ENCODE measurements at places on chromosomes 13 and 19. TPM values are rescaled to one million over a fixed set of nuclear protein-coding genes. Genes with fewer than 3 reads are reported as not detected.

GRCh38 chr13:113002206-113002912, 33.3 kb downstream of the MCF2L start:
- no peak for DNase-seq
- H3K4me1 ChIP-seq = peaks cover 7% of the 10 kb centered on the region
- H3K27ac ChIP-seq = no peak overlapping the region
- H3K4me3 ChIP-seq = peak overlapping the region; percentile 59
- no peaks in the 10 kb centered on the region for H3K27me3 ChIP-seq
- no peaks in the 10 kb centered on the region for H3K36me3 ChIP-seq

ZNF98 gene
- 1.7 TPM for polyA plus RNA-seq

DNA sequence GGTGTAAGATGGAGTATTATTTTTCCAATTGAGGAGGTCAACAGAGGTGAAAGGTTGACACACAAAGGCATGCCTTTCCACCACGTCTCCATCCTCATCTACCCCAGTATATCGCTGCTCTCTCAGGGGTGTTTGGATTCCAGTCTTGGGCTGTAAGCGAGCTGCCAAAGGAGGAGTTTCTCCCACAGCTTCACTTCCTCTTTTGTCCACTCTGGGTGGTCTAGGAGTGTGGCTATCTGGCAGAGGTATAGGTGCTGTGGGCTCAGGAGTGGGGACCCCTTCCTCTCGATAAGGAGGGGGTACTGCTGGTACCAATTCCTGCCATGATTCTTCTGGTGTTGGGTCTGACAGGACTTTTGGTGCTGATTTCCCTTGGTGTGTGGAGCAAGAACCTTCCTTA, 39.4 kb downstream of the ZNF846 start:
- no peaks in the 10 kb centered on the region for H3K4me1 ChIP-seq
- H3K27me3 ChIP-seq = no peaks in the 10 kb centered on the region
- H3K27ac ChIP-seq = no peak overlapping the region
- H3K36me3 ChIP-seq = no peaks in the 10 kb centered on the region
- H3K4me3 ChIP-seq = no peak overlapping the region

GRCh38 chr13:67200183-67200582, 30.0 kb downstream of the PCDH9 start:
- H3K27ac ChIP-seq = no peak overlapping the region
- H3K4me3 ChIP-seq = no peak overlapping the region
- no peaks in the 10 kb centered on the region for H3K36me3 ChIP-seq
- H3K27me3 ChIP-seq = no peaks in the 10 kb centered on the region
- no peaks in the 10 kb centered on the region for H3K4me1 ChIP-seq

DNA sequence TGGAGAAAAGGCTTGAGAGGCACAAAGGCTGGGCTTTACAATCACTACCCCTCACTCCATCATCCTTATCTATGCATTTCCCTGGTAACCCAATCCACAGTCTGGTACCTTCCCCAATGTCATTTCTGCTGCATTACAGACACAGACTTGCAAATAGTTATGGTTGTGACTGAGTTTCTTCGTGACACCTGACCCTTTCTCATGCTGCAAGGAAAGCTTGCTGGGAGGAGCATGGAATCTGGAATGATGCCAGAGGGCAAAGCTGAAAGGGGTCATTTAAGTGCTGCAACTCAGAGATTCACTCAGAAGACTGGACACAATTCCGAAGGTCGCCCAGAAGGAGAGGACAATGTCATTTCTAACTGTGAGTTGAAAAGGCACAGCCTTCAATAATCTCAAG, at the start of gene LGALS16:
TSS of gene LGALS16 (plus strand) at position 301 of the 400 bp plus-strand sequence. CDS start at position 350, 49 bp downstream.
- no peaks in the 10 kb centered on the region for H3K36me3 ChIP-seq
- no peaks in the 10 kb centered on the region for H3K4me1 ChIP-seq
- no peak within 1 kb of the TSS for H3K27ac ChIP-seq
- no peaks in the 10 kb centered on the region for H3K27me3 ChIP-seq
- DNase-seq = no peak

SLC15A1 gene
- polyA plus RNA-seq = 9.7 TPM

DNA sequence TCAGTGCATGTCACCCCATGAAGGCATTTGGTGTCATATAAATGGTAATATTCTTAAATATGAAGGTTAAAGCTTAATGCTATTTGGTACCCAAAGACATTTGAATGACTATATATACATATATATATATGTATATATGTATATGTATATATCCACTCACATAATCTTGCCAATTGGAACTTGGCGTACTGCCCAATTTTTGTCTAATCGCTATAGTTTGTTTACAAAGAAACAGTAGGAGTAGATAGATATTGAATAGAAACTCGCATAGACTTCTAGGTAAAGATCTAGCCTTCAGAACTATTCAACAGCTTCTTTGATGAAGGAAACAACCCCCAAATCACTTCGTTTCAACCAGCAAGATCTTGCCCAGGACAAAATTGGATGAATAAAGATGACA, 24.1 kb downstream of the KLF5 start:
- no peaks in the 10 kb centered on the region for H3K4me1 ChIP-seq
- no peaks in the 10 kb centered on the region for H3K27me3 ChIP-seq
- no peak for DNase-seq

DNA sequence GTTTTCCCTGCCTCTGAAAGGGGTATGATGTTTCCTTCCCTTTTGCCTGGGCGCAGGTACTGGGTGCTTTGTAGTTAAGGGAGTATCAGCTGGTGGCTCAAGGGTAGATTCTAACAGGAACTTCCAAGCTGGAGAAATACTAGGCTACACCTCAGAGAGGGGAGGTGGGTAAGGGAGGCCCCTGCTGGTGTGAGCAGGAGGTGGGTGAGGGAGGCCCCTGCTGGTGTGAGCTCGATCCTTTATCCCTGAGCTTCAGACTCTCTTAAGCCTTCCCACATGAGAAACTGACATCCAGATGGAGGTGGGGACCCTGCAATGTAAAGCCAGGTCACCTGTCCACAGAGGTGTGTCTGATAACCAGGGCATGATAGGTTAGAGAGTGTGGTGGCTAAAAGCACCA, 32.1 kb downstream of the CYP2B6 start:
- no peaks in the 10 kb centered on the region for H3K27me3 ChIP-seq
- no peaks in the 10 kb centered on the region for H3K4me1 ChIP-seq
- no peak for DNase-seq
- H3K36me3 ChIP-seq = no peaks in the 10 kb centered on the region
- H3K4me3 ChIP-seq = no peak overlapping the region
- H3K27ac ChIP-seq = no peak overlapping the region

ZSCAN4 gene
- polyA plus RNA-seq = 0.05 TPM

DNA sequence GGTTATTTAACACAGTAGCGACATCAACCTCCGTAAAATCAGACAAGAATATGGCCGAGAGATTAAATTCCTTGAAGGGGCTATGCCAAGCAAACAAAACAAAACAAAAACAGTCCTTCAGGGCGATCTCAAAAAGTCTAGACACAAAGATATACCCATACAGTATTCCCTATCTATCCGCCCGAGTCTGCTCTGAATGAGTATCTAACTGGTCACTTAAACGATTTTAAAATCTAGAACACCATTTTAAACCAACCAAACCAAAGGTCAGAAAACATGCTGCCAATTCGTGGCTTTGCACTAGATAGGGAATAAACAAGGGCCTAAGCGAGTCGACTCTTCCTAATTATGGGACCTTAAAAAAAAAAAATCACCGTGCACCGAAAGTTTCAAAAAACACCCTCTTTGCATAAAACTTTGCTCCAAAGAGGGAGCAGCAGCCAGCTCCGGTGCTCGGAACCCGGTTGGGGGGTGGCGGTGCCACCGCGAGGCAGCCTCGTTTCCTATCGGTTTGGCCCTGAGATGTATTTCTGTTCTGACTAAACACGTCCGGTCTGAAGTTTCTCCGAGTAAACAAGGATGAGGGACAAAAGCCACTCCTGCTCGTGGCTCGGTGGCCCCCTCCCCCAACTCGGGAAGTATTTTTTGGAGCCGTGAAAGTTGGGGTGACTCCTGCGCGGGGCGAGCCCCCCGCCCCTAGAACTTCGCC, 1.8 kb downstream of the HMGB1 start:
- H3K4me1 ChIP-seq = peaks cover 20% of the 10 kb centered on the region
- peaks cover 18% of the 10 kb centered on the region for H3K36me3 ChIP-seq
- peak overlapping the region; percentile 28 for H3K4me3 ChIP-seq
- H3K27ac ChIP-seq = peak overlapping the region; percentile 94
- H3K27me3 ChIP-seq = no peaks in the 10 kb centered on the region
- DNase-seq = peak; percentile 73

GRCh38 chr13:46343279-46343994, 43.6 kb downstream of the RUBCNL start:
- no peaks in the 10 kb centered on the region for H3K27me3 ChIP-seq
- peaks cover 12% of the 10 kb centered on the region for H3K4me1 ChIP-seq
- DNase-seq = no peak
- no peak overlapping the region for H3K4me3 ChIP-seq

DNA sequence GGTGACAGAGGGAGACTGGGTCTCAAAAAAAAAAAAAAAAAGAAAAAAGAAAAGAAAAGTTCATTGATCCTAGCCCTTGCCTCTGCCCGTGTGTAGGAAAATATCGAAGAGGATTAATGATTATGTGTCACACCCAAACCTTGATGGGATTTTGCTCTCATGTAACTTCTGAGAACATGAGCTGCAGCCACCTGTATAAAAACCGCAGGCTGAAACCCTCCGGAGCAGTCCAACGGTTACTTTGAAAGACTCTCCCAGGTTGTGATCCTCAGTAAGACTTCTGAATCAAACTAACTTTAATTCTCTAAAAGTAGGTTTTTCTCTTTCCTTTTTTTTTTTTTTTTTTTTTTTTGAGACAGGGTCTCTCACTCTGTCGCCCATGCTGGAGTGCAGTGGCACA, 4.3 kb upstream of the PSMC4 start:
- no peaks in the 10 kb centered on the region for H3K4me1 ChIP-seq
- DNase-seq = no peak
- H3K27ac ChIP-seq = no peak overlapping the region

GARIN5B gene
- not detected for polyA plus RNA-seq

DNA sequence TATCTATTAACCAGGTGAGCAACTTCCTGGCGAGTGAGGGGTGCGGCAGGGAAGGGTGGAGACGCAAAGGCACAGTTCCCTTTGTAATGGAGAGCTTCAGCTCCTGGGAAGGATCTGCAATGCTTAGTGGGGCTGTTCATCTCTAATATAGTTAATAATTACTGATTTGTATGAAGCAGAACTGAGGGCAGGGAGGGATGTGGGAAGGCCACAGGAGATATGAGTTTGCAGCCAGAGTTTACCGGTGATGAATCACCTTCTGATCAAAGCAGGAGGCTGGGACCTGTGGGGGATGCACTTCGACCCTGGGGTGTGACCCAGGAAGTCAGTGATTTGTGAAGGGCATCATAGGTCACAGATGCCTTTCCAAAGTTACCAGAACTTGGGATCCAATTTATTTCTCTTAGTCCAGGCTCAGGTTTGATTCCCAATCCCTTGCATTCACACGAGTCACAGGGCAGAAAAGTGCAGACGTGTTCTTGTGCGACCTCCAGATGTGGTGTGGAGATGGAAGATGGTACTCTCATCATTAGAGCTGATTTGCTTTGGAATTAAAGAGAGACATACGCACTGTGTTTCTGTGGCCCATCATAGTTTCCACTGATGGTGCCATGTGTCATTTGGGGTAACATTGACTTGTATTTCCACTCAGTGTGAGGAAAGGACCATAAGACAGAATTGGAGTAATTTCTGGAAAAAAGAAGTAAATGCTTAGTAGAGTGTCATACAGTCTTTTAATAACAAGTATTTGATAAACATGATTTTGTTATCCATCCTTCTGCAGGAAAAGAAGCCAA, 55.0 kb downstream of the LRCH1 start:
- H3K36me3 ChIP-seq = no peaks in the 10 kb centered on the region
- no peak for DNase-seq
- H3K4me1 ChIP-seq = peaks cover 9% of the 10 kb centered on the region
- no peak overlapping the region for H3K4me3 ChIP-seq

TSSK6 gene
- 1.5 TPM for polyA plus RNA-seq

DNA sequence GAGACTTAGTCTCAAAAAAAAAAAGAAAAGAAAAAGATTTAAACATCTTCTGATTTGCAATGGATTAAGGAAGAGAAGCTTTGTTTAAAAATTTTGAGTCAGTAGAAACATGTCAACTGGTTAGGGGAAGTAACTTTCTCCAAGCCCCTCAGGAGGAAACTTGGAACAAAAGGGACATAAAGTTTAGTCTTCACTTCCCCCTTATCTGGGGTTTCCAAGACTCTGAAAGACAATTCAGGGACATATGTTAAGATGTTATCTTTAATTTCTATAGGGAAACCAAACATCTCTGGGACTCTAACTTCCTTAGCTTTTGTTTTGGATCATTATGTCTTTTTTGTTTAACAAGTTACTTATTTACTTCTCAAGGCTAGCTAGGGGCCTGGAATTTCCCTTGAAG, 20.1 kb upstream of the MRI1 start:
- no peaks in the 10 kb centered on the region for H3K36me3 ChIP-seq
- H3K27ac ChIP-seq = peak overlapping the region; percentile 30
- H3K4me1 ChIP-seq = peaks cover 5% of the 10 kb centered on the region
- no peak overlapping the region for H3K4me3 ChIP-seq
- no peaks in the 10 kb centered on the region for H3K27me3 ChIP-seq

CLC gene
- polyA plus RNA-seq = not detected

DNA sequence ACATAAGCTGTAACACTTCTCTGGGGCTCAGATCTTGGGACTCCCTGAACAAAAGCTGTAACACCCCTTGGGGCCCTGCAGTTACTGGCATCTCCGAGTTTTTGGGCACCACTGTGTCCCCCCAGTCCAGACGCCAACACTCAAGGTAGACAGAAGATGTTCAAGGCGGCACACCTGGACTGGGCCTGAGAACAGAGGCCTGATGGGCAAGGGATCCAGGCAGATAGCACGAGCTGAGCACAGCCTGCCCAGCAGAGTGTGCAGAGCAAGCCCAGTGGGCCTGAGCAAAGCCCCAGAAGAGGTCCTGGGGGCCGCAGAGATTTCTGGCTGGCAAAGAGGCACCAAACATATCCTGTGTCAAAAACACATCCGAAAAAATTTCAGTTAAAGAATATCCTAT, 1163.3 kb upstream of the PRR20A start:
- no peak for DNase-seq
- no peaks in the 10 kb centered on the region for H3K4me1 ChIP-seq
- no peak overlapping the region for H3K27ac ChIP-seq
- no peaks in the 10 kb centered on the region for H3K27me3 ChIP-seq
- H3K4me3 ChIP-seq = no peak overlapping the region

GRCh38 chr13:100515410-100515800, 73.2 kb downstream of the GGACT start:
- no peaks in the 10 kb centered on the region for H3K36me3 ChIP-seq
- no peak overlapping the region for H3K27ac ChIP-seq
- no peak overlapping the region for H3K4me3 ChIP-seq
- no peak for DNase-seq
- H3K4me1 ChIP-seq = peaks cover 6% of the 10 kb centered on the region
- H3K27me3 ChIP-seq = no peaks in the 10 kb centered on the region

GRCh38 chr13:68690567-68690966, 1417.1 kb upstream of the ATXN8OS start:
- no peaks in the 10 kb centered on the region for H3K36me3 ChIP-seq
- H3K27me3 ChIP-seq = no peaks in the 10 kb centered on the region
- DNase-seq = no peak
- no peak overlapping the region for H3K4me3 ChIP-seq

PRR19 gene
- polyA plus RNA-seq = 0.99 TPM

GRCh38 chr19:3836887-3837286, 32.0 kb downstream of the ZFR2 start:
- H3K4me1 ChIP-seq = no peaks in the 10 kb centered on the region
- no peaks in the 10 kb centered on the region for H3K36me3 ChIP-seq
- H3K27me3 ChIP-seq = no peaks in the 10 kb centered on the region
- DNase-seq = no peak
- H3K4me3 ChIP-seq = no peak overlapping the region
